Endothelial cell of umbilical vein (primary cell): ENCODE measurements at places on chromosomes 4 and X. TPM values are rescaled to one million over a fixed set of nuclear protein-coding genes. Genes with fewer than 3 reads are reported as not detected.

Gene VCX2
- not detected in 2 replicates for total RNA-seq

Gene CT45A1
- not detected in 2 replicates for total RNA-seq

Gene PHOX2B
- total RNA-seq, result not detected in 2 replicates

Gene GABRG1
- total RNA-seq, result not detected in 2 replicates

Gene SMIM10
- 1.3 and 2.7 TPM in 2 replicates for total RNA-seq

Gene PABPC1L2B
- total RNA-seq, result not detected in 2 replicates

Gene NPNT
- total RNA-seq, result not detected in 2 replicates
